ENCODE measurements at places on chromosomes 5 and 9.

- DNase-seq: no peak
These were observed 37.3 kb upstream of the EGFL7 start for GRCh38 chr9:136625101-136626065.

- no peak for DNase-seq
These were observed 123.7 kb downstream of the C9orf50 start for GRCh38 chr9:129497005-129497812.

DNA sequence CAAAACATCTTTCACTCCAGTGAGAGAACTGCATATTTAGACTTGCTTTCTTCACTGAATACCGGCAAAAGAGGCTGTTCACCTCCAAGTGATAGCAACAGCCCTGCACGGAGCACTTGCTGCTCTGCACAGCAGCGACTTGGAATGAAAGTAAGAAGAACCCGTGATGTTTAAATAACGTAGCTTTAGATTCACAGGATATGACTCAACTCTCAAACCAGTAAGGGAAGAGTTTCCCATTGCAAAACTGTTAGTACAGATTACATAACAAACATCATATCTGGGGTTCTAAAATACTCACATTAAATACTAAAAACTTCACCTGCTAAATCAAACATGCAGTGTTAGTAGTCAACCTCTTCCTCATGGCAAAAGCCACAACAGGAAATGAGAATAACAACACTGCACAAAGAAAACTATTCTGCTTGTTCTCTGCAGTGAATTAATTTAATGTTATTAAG lies 203.4 kb downstream of the MCTP1 start:
- no peak for DNase-seq

- DNase-seq: no peak
These were observed 124.8 kb downstream of the COL23A1 start for GRCh38 chr5:178465228-178465860.

GRCh38 chr9:101705135-101705661 lies 33.2 kb downstream of the GRIN3A start:
- no peak for DNase-seq

DNA sequence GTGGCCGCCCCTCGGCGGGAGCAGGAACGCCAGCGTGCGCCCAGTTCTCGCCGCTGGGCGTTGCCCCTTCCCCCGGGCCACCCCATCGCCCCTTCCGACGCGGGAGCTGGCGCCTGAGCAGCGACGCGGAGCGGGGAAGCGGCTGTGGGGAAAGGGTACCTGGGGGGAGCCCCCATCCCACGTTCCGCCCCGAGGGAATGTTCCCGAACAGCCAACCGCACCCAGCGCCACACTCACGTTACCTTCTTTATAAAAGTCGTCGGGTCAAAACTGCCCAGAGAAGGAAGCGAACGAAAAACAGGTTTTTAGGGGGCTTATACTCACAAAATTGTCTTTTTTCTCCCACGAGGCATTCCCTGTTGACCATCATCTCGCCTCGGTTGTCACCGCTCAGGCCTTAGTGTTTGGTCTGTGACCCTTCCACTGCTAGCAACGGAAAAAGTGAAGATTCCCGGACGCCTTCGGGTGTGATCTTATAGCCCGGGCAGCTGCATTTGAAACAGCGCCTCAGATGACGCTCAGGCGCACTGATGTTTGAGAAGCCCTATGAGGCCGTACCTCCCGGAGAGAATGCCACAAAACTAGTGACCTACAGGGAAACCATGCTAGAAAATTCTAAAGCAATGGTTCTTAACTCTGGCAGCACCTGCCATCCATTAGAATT lies 475 bp upstream of the GOLM1 start:
- DNase-seq: no peak

GRCh38 chr5:101647861-101648260 lies 648.2 kb downstream of the SLCO4C1 start:
- DNase-seq: no peak

- no peak for DNase-seq
These were observed 272.0 kb downstream of the MAN2A1 start for GRCh38 chr5:109961751-109962150.

- DNase-seq: no peak
These were observed 27.6 kb upstream of the TSLP start for GRCh38 chr5:111043712-111044506.

GRCh38 chr5:10315824-10316509 lies 8.3 kb upstream of the CMBL start:
- no peak for DNase-seq

DNA sequence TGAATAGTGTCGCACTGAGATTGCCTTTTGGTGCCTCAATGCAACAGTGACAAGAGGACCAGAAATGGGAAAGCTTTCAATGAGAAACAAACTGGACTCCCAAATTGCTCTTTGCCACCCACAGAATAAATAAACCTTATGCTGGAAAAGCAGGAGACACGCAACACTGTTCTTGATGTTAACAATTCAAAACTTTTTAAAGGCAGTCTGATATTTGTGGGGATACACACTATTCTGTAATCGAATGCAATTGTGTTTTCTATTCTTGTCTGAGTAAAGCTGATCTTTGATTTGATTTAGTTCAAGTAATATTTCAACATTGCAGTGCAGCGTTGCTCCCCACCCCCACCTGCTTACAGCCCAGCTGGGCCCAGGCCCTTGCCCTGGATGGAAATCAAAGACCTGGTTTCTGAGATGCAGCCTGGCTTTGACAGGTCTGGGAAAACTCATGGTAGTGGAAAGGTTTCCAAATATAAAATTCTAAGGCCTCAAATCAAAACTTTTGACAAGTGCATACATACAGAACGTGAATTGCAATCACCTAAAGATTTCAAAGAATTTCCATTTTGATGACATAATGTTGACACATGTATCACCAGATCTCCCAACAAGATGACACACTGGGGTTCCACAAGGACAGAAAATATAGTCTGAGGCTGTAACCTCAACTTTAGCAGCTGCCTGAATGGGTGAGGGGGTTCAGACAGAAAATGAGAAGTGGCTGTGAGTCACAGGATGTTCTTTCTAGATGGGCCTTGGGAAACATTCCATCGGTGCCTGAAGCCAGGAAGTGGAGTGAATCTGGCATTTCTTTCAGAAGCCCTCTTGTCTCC lies 55.1 kb downstream of the ABCA1 start:
- no peak for DNase-seq

DNA sequence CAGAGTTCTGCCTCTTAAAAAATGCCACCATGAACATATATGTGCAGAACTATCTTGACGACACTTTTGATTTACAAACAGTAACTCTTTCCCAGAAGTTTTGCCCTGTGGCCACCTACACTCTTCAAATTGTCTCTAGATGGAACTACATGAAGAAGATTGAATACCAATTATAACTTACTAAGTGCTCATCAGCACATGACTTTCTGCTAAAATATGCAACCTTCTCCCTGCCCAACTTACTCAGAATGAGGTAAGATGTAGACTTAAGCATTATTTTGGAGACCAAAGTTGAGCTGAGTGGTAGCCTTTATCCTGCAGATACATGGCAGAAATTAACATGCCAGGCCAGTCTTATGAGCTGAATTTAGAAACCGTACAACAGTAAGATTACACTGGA lies 105.4 kb downstream of the SEMA5A start:
- no peak for DNase-seq

DNA sequence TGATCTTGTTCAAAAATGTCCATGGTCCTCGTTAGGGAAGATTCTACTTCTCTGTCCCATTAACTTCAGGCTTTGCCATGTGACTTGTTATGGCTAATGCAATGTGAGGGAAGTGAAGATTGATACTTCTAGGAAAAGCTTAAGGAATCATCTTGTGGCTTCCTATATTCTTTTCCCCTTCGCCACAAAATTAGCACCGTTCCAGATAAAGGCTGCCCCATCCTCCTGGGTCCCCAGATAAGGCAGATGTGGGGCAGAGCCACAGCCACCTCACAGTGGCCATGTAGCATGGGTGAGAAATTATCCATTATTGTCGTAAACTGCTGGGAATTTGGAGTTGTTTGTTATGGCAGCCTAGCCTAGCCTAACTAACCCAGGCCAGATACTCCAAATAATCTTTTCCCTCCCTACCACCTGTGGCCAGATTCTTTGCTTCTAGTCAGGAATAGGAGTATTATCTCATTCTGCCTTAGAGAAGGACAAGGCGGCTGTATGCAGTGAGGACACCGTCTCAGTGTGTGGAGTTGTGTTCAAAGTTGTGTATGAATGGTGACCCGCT lies 31.9 kb upstream of the BOD1 start:
- no peak for DNase-seq

- DNase-seq: no peak
These were observed 52.7 kb upstream of the ERCC6L2 start for GRCh38 chr9:95822583-95823431.

DNA sequence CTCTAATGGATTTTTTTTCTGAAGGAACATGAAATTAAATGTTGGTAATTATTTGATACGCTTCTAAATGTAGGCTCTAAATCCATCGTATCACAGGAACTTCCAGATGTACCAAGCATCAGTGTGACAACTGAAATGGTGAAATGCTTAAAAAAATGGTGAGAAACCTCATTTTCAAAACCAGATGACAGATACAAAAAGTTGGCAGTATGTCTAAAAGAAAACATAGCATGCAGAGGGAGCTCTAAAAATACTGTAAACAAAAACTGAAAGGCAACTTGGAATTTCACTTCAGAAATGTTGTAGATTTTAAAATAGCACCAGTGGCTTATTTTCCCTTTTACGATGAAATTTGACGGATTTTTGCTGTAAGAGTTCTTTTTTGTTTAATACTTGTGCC lies 1043.6 kb upstream of the WWC1 start:
- no peak for DNase-seq

DNA sequence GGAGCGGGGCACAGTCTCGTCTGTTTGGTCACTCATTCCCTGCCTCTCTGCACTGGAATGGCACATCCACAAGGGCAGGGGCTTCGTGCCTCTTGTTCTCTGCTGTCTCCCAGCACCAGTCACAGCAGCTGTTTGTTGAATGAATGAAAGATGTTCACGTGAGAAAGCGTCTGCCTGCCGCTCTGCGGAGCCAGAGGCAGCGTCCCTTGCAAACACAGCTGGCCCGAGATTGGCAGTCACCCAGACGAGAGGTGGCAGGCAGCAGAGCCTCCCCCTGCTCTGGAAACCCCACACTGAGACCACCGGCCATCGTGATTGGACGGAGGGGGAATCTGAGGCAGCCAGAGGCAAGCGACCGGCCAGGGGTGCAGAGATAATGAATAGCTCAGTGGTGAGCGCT lies 6.0 kb upstream of the FAM163B start:
- DNase-seq: no peak

DNA sequence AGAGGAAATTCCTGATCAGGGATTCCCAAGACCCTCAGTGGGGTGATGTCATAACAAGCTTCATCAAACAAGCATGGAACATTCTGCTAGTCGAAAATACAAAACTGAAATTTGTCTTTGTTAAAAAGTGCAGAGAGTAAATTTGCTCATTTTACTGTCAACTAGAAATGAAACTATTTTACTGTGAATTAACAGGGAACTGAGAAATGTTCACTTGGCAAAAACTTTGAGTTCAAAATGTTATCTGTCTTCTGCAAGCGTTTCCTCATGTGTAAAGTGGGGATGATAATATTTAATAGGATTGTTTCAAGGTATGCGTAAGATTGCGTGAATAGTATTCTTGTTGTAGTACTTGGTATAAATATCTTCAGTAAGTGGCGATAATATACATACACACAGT lies 45.4 kb downstream of the ALDH1A1 start:
- DNase-seq: no peak

GRCh38 chr9:84349671-84350070 lies 9.1 kb upstream of the SLC28A3 start:
- DNase-seq: no peak

- no peak for DNase-seq
These were observed 25.8 kb downstream of the HAVCR1 start for GRCh38 chr5:157033071-157033583.

DNA sequence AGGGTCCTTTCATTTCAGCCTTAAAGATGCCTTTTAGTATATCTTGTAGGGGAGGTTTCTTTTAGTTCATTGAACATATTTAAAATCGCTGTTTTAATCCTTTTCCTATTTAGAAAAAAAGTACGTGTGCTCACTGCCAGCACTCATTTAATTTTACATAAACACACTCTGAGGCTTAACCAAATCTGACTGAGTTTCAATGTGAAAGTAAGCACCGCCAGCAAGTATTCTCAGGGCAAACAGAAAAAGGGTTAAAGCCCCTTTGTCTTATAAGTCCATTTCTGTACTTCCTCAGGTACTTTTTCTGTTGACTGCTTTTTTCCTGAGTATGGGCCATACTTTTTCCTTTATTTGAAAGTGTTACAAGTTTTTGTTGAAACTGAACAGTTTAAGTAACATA lies 31.8 kb downstream of the SMC5 start:
- no peak for DNase-seq

GRCh38 chr9:2727966-2728613 lies 10.8 kb downstream of the KCNV2 start:
- no peak for DNase-seq

DNA sequence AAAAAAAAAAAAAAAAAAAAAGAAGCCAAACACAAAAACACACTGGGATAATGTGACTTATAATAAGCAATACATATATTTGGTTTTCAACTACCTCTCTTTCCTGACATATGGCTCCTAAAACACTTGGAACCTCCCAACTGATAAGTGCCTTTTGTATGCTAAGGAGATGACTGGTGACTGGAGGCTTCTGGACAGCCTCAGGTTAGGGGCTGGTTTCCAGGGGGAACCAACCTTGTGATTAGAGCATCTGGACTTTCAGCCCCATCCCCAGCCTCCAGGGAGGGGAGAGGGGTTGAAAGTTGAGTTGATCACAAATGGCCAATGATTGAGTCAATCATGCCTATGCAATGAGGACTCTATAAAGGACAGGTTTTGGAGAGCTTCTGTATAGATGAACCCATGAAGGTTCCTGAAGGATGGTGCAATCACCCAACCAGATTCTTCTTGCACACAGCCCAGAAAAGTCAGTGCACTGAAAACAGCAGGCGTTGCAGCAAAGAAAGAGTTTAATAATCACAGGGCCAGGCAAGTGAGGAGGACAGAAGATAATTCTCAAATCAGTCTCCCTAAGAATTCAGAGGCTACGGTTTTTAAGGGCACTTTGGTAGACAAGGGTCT lies 276.7 kb downstream of the AUH start:
- DNase-seq: no peak

DNA sequence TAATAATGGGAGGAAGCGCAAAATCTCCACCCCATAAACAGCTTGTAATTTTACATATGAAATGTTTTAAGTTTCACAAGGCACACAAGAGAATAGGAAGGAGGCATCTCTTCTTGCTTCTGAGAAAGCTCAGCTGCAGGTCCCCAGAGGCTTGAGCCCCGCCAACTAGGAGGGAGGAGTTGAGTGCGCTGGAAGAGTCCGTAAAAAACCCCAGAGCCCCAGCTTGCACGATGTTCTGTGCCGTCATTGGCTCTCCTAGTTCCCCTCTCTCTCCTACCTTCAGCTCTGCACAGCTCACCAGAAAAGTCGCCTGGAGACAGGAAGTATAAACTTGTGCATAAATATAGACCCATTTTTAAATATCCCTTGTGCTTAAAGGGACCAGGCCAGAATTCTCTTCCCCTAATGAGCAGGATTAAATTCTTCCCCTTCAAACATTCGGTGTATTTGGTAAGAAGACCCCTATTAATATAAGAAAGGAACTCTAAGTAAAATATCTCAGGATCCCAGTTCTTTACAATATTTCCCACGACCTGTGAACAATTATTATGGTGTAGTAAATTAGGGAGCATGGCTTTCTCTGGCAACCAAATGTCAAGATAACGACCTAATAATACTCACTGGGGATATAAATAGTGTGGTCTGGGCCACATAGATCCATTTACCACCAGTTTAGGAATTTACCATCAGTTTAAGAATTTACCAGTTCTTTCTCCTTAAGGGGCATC lies 13.7 kb downstream of the GLRX start:
- DNase-seq: no peak

GRCh38 chr5:150625164-150625535 lies 15.3 kb upstream of the SYNPO start:
- no peak for DNase-seq

GRCh38 chr9:124735121-124735520 lies 36.0 kb downstream of the NR6A1 start:
- no peak for DNase-seq

All from stimulated activated CD8-positive, alpha-beta memory T cell treated with anti-CD3 and anti-CD28 coated beads, Interleukin-15, amount 100 ng/mL, for 24 hours (primary cell).